ENCODE measurements at places on chromosomes 12 and 14.

DNA sequence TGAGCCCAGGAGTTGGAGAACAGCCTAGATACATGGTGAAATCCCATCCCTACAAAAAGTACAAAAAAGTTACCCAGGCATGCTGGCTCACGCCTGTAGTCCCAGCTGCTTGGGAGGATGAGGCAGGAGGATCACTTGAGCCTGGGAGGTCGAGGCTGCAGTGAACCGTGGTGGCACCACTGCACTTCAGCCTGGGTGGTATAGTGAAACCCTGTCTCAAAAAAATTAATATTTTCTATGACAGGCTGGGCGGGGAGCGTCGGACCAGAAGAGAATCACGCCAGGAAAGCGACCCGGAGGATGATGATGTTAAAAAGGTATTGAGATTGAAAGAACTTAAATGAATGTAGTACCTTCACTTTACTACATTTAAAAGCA, 2.1 kb downstream of the PNN start:
- DNase-seq = no peak

- no peak for DNase-seq
Observed at GRCh38 chr12:124296295-124296915, 1.5 kb downstream of the RFLNA start.

GRCh38 chr14:97056086-97056485, 258.9 kb downstream of the VRK1 start:
- DNase-seq = peak; percentile 35

GRCh38 chr12:103840462-103840875, 565 bp downstream of the NT5DC3 start:
- DNase-seq = no peak

DNA sequence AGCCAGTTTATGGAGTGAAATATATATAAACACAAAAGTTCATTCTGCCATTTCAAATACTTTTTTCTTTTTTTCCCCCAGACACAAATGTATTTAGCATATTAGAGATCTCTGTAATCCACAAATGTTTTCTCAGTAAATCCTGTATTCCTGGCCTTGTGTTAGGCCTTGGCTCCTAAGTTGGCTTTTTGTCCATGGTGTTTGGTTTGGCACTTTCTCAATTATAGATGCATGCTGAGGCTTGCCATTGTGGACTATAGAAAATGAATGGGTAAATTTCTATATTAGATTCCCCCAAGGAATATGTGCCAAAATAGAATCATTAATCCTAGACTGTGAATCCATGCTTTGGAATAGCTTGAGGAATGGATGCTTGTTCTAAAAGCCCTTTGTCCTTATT, 17.0 kb downstream of the RIC8B start:
- DNase-seq = peak; percentile 74

- no peak for DNase-seq
Observed at GRCh38 chr12:125233319-125233718, 168.1 kb downstream of the AACS start.

GRCh38 chr12:14723763-14724162, 27.4 kb upstream of the GUCY2C start:
- no peak for DNase-seq

- no peak for DNase-seq
Observed at GRCh38 chr14:38121320-38122020, 86.2 kb upstream of the SSTR1 start.

GRCh38 chr12:34097213-34097612, 74.9 kb downstream of the ALG10 start:
- no peak for DNase-seq

- no peak for DNase-seq
Observed at GRCh38 chr12:45354399-45354798, 138.5 kb downstream of the ANO6 start.

- no peak for DNase-seq
Observed at GRCh38 chr12:42484996-42485395, 104.5 kb downstream of the PRICKLE1 start.

- DNase-seq = peak; percentile 14
Observed at GRCh38 chr12:82866227-82866775, 179.6 kb downstream of the TMTC2 start.

DNA sequence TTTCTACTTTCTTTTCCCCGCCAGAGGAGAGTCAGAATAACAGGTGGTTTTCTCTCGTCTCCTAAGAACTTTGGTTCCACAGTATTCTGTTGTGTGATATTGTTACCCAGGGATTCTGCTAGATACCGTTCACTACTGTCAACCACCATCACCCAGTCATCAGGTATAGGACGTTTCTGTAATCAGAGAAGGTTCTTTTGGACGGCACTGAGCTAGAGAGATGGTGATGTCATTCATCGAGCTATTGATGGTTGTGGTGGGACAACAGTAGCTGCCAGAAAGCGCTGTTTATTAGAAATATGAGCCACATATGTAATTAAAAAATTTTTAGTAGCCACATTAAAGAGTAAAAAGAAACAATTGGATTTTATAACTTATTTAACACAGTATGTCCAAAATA, 17.0 kb downstream of the ERC1 start:
- no peak for DNase-seq

- no peak for DNase-seq
Observed at GRCh38 chr12:132065609-132066344, 78.3 kb downstream of the DDX51 start.

GRCh38 chr12:51218607-51219161, 822 bp upstream of the POU6F1 start:
- DNase-seq = no peak

DNA sequence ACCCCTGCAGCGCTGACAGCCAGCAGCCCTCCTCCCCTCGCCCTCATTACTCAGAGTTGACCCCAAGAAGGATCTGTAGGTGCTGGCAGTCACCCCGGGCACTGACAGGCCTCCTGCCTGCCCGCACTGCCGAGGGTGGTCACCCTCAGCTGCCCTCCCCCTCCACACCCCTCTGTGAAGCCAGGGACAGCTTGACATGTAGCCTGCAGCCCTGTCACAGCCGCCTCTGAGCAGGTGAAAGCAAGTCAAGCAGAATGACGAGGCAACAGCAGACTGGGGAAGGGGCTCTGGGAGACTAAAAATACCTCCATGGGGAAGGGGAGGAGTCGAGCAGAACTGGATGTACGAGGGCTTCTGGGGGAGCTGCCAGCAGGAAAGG, 178.1 kb downstream of the DPF3 start:
- no peak for DNase-seq

GRCh38 chr12:105229371-105229770, 6.6 kb downstream of the APPL2 start:
- DNase-seq = no peak

All from NCI-H1105 (cell line).